Kidney glomerular epithelial cell (primary cell): ENCODE measurements at places on chromosomes 7 and 10.
A peak's percentile ranks its signal among the peaks of the same experiment; 100 is the strongest.

GRCh38 chr10:11934262-11934661 is 108.3 kb downstream of the UPF2 start:
- no peak for DNase-seq

DNA sequence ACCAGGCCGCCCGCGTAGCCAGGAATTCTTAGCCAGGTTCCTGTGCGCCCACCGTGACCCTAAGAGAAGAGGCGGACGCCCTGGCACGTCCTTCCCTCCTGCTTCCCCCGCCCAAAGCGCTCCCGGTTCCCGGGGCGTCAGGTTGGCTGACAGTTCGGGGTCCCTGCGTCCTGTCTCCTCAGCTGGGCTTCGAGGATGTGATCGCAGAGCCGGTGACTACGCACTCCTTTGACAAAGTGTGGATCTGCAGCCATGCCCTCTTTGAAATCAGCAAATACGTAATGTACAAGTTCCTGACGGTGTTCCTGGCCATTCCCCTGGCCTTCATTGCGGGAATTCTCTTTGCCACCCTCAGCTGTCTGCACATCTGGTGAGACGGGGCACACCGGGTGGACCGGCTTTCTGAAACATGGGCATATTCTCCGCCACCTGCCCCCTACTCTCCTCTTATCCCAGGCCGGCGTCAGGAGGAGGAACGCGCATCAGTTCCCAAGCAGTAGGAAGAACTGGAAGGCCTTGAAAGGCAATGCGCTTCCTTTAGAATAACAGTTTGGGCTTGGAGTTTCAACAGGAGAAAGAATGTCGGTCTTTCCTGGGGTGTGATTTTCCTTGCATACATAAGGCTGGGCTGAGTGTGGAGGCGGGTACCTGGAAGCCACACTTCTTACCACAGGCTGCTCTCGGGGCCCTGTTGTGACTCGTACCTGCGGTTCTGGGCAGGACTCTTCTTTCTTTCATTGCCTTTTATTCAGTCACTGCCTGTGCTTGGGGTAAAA is 728 bp downstream of the CAV2 start:
- DNase-seq, result peak; percentile 72

- peak; percentile 61 for DNase-seq
Measured at GRCh38 chr7:49852619-49853462, 79.4 kb downstream of the VWC2 start.

DNA sequence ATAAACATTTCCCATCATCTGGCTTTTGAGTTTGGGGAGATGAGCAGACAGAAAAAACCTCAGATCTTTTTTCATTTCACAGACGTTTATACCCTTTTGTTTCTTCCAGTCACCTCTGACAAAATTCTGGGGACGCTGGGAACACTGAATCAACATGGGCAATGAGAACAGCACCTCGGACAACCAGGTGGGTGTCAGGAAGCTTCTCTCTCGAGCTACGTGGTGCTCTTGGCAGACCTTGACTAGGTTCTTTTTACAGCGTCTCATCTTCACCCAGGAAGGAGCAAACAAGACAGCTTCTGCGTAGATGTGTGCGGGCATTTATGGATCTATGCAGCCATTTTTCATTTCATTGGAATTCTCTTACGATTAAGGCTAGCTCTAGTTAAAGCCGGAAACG is 32.9 kb downstream of the TACC2 start:
- DNase-seq, result no peak

DNA sequence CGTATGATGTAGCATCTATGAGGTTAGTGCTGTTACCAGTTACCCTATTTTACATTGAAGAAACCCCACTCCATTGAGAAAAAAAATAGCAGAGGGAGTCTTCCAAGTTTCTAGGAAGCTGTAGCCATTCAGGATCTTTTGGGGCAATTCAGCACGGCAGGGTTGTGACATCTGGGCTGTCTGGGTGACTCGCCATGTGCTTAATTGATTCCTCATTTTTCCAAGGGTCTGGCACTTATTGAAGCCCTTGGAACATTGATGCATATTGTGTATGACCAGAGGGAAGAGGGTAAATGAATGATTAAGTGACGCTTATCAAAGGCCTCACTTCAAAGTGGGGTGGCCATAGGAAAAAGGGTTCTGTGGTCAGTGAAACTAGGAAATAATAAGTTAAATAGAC is 248.7 kb downstream of the ARHGAP12 start:
- no peak for DNase-seq

DNA sequence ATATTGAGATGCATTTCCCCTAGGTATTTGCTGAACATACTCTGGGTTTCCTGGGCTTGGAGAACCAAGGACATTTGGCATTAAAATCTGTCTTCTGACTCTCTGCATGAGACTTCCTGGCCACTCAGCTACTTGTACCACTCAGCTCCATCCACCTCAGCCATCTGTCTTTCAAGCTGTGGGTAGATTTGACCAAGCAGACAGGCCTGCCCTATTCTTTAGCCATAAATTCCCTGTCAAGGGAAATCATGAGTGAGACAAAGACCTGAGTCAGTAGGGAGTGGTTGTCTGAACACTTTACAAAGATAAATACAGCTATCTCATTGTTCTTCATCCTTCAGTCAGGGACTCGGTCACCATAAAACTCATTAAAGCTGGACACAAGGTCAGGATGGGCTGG is 399.1 kb downstream of the GPAM start:
- DNase-seq, result no peak

DNA sequence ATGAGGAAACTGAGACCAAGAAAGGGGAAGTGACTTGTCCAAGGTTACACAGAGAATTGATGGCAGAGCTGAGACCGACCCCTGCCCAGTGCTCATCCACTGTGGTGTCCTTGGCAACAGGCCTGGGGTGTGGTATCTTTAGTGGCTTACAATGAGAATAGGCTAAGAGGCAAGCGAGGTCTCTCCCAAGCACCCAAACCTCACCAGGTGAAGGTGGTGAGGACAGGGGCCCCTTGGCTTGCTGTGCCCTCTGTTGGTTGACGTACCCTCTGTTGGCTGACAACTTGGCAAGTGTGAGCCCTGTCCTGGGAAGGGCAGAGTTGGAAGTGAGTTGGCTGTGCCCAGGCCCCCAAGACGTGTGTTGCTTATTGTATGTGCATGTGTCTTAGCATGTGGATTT is 166.9 kb downstream of the GRK5 start:
- no peak for DNase-seq

- no peak for DNase-seq
Measured at GRCh38 chr7:97017192-97018125, 7.2 kb downstream of the DLX5 start.

GRCh38 chr7:117793521-117793920 is 79.7 kb downstream of the CTTNBP2 start:
- peak; percentile 32 for DNase-seq

- no peak for DNase-seq
Measured at GRCh38 chr7:139515266-139515665, 8.2 kb upstream of the CLEC2L start.

GRCh38 chr10:35585903-35586535 is 19.1 kb upstream of the GJD4 start:
- DNase-seq, result no peak

DNA sequence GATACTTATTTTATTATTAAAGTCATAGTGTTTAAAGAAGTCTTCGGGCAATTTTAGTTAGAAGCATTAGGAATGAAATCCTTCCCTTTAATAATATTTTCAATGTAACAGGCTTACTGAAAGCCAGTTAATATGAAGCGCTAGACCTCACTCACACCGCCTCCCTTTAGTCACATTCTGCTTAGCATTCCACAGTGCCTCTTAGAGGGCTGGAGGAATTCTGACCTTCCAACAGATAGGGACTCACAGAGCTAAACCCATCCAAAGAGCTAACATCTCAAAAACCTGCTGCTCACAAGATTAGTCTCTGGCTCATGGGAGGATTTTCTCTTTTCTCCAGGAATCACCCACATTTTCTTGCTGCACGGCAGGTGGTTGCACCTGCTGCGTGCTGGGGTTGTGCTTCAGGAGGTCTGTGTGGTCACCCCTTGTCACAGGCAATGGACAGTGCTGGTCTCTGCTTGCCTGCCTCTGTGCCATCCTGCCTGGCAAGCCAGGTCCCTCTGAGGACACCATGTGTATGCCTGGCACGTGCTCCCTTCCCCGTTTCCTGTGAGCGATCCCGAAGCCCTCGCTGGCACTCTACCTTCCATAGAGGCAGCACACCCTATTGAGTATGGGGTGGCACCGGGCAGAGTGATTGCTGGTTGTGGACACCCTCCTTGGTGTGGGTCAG is 91.8 kb downstream of the KLF6 start:
- DNase-seq, result no peak

- DNase-seq, result no peak
Measured at GRCh38 chr10:26479766-26480492, 41.8 kb downstream of the APBB1IP start.
